ENCODE measurements at places on chromosomes 12 and 14.

GRCh38 chr14:61530896-61531295, 164.4 kb upstream of the HIF1A start:
- no peak for DNase-seq

DNA sequence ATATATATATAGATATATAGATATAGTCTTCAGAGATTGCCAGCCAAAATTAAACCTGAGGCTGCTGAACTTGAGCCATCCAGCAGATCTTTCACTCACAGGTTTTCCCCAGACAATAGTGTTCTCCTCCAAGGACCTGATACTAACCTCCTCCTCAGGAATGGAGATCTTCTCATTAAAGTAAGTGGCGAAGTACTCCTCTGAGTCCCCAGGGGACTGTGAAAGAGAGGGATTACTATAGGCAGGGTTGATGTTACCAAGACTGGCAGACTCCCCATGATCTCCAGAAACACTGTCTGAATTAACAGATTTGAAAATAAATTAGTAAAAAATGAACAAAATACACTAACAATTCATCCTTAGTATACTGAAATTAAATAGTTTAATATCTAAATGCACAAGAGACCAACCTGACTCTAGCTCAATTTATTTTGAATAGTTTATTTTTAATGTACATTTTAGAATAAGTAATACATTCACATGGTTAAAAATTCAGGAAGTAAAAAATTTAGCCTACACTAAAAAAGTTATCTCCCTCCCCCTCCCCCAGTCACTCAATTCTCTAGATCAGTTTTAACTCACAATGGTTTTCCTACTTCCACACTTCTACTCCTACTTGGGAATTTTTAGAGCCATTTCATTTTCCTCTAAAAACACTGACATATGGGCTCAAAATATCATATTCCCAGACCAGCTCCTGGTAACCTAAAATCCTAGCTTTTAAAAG, 17.7 kb downstream of the SLC11A2 start:
- DNase-seq, result no peak

DNA sequence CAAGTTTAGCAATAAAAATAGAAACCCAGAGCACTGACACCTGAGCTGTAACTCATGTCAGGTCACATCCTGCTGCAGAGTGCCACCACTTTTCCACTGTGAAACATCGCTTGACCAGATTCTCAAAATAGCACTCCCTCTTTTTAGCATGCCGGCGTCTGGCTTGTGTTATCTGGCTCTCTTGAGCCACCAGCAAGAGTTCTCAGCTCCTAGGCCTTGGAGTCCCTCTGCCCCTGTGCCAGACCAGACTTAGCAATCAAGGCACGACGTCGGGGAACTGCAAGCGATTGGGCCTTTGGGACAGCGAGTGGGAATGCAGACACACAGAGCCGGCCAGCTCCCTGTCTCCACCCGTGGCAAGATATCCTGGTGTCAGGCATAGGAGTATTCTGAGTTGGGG, 52.5 kb downstream of the SPIC start:
- DNase-seq, result peak; percentile 22

DNA sequence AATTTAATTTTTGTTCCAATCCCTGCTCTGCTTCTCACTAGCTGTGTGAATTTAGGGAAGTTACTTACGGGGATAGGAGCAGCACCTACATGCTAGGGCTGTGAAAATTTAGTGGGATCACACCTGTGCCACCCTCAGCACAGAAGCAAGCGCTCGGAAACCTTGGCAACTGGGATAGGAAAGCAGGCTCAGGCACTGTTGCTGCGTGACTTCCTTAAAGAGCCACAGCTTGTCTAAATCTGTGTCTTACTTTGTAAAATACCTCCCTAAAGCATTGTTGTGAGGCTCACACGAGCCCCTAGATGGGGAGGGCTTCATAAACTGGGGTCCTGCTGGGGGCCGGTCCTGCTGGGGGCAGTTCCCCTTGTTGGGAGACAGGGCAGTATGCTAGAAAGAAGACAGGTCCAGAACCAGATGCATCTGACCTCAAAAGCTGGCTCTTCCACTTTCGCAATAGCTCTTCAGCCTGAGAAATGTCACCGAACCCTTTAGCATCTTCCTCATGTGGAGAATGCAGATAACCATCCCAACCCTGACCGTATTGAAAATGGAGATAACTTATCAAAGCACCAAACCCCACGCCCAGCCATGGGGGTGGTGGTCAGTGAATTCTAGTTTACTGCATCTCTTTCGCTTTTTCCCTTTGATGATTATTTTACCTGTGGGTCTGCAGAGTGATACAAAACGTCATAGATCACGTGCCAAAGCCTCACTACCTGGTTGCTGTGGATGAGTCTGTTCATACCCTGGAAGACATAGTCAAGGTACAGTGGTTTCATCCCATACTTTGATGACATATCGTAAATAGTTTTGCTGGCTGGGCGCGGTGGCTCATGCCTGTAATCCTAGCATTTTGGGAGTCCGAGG, 54.1 kb downstream of the AK7 start:
- DNase-seq, result no peak

DNA sequence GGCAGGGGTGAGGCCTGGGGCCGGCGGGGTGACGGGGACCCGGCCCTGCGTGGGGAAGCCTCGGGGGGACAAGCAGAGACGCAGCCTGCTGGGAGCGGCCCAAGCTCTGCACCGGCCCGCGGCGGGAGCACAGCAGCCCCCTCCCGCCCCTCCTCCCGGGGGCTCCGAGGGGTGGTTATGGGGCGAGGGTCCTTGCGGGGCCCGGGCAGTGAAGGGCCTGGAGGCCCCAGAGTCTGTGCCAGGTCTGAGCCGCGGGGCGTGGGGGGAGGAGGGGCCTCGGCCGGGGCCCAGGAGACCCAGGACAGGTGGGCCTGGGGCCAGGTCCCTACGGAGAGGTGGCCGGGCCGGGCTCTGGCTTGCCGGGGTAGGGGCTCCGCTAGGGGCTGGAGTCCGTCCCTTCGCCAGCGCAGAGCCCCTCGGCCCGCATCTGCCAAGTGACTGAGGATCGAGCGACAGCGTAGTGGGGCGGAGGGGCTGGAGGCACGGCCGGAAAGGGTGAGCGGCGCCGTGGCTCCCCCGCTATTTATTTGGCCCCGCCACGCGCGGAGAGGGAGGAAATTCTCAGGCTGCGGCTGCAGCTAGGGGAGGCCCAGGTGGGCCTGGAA, 495 bp downstream of the TMEM121 start:
- no peak for DNase-seq

- DNase-seq, result no peak
Measured at GRCh38 chr12:94980577-94980976, 22.9 kb downstream of the NDUFA12 start.

GRCh38 chr12:50242751-50243191, 40.5 kb downstream of the LIMA1 start:
- no peak for DNase-seq

DNA sequence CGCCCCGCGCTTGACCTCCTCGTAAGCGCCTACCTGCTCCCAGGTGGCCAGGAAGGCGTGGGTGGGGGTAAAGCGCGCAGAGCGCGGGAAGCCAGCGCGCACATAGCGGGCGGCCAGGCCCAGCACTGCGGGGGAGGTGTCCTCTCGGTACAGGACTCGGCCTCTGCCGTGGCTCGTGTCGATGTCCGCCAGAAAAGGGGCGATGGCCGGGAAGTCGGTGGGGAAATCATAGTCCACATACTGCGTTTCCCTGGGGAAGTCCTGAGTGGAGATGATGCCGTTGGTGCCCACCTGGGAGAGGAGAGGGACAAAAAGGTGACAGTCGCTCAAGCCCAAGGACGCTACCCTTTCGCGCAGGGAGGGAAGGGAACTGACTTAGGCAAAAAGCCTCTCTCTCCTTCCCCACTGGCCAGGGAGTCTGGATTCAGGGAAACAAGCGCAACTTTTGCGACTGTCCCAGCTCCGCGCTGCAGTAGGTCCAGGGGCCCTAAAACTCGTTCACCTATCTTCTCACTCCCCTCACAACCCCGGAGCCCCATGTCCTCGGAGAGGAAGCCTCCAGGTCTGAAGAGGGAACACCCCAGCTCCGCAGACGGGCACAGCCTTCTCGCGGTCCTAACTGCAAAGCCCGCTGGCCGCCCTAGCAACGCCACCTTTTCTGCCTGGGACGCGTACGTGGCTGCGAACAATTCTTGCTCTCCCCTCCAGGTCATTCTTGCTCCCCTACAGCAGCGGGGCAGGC, 815 bp downstream of the NID2 start:
- DNase-seq, result peak; percentile 55

DNA sequence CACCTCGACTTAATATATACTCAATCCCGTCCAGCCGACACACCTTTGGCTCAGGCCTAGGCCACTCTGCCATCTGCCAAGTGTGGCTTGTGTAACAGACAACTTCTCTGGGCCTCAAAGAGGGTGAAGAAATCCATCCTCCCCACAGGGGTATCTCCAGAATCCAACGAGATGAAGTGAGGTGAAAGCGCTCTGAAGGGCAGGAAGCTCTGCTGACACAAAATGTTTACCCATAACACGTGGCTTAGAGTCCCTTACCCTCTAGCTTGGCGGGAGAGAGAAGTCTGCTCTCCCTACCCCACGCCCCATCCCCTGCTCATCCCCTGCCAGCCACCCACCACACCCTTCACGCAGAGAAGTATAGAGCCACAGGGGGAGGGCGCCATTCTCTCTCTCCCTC, 13.0 kb downstream of the ZBTB39 start:
- DNase-seq, result no peak

DNA sequence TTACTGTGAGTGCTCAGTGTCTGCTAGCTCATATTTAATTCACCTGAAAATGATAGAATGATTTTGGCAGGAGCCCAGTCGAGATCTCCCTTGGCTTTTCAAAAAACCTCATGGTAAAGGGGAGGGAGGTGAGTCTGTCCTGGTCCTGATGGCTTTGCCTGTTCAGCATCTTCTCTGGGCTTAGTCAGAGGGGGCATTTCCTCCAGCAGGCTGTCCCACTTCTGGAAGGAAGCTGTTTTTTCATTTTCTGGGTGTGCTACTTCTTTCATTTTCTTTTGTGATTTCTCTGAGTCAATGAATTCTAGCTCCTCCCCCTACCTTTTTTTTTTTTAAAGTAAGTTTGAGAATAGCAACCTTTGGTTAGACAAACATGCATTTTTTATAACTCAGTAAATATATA, 58.8 kb downstream of the TMX1 start:
- no peak for DNase-seq

GRCh38 chr12:109871668-109872314, 8.6 kb downstream of the GLTP start:
- no peak for DNase-seq

GRCh38 chr14:34937442-34937841, 45.4 kb upstream of the SRP54 start:
- DNase-seq, result no peak

GRCh38 chr12:513446-513845, 53.7 kb downstream of the B4GALNT3 start:
- DNase-seq, result no peak

DNA sequence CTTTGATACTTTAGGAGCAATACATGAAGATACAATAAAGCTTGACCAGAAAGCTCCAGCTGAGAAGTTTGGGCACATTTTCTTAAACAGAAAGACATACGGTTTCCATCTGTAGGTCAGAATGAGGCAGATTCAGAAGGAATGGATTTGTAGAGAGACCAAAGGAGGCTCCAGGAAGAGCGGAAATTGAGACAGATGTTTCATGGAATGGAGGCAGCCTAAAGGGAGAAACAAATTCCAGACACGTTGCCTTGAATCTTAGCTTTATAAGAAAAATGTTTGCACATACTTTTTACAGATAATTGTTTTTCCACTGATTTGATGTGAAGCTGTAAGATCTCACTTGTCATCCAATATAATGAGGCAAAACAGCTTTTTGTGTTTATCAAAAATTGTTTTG, 24.8 kb downstream of the EPYC start:
- DNase-seq, result no peak

- no peak for DNase-seq
Measured at GRCh38 chr12:113555226-113555625, 83.6 kb upstream of the LHX5 start.

- no peak for DNase-seq
Measured at GRCh38 chr12:10189653-10190052, 10.8 kb downstream of the TMEM52B start.
